ENCODE measurements at places on chromosomes 2 and 18. TPM values are rescaled to one million over a fixed set of nuclear protein-coding genes. Genes with fewer than 3 reads are reported as not detected.

CCDC142 gene
- 21.1 TPM for total RNA-seq

ATL2 gene
- 56.8 TPM for total RNA-seq

CPS1 gene
- total RNA-seq: 18.0 TPM

GRCh38 chr18:9876867-9877654, 8.7 kb upstream of the TXNDC2 start:
- DNase-seq: peak; percentile 79

DNA sequence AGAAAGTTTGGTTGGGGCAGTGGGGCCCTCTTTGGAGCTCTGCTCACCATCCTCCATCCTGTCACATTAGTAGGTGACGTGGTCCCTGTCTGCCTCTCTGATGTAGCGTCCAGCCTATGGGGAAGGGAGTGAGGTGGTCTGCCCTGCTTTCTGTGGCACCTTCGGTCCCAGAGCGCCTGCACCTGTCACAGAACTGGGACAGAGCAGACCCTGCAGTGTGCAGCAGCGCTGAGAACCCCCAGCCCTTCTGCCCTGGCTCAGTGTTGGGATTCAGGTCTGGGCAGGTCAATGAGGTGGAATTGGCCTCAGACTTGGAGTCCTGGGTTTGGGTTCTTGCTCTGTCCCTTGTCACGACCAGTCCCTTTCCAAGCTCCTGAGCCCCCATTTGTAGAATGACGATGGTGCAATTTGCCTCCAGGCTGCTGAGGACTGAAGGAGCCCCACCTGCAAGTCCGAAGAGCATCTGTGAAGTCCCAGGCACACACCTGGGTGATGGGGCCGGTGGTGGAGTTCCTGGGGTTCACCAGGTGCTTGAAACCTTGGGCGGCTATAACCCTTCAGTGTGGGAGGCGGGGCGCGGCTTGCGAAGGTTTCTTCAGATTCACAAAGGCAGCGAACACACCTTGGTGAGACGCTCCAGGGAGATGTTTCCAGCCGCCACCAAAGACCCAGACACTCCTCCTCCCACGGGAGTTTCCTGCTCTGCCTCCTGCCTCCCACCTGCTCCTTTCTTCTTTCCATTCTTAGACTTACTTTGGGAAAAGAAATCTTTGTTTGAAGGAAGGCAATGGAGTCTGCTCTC, 265.4 kb upstream of the HDAC4 start:
- DNase-seq: no peak

DNA sequence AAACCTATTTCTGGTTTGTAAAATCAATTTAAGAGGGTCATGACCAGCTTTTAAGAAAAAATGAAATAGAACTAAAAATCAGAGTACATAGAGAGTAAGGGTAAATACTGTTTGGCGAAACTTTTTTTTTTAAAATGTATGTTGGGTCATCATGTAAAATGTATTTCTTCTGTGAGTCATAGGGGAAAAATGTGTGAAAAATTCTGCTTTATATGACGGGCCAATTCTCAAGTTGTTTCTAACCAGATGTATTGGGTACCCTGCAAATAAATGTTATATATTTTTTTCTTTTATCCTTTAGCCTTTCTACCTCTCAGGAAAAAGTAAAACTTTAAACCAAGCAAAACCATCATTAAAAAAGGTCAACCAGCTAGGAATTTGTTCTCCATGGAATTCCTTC, 13.9 kb downstream of the AFTPH start:
- DNase-seq: no peak
